Activated CD8-positive, alpha-beta memory T cell treated with anti-CD3 and anti-CD28 coated beads for 4 hours (primary cell): ENCODE measurements at places on chromosomes 6 and 20.

GRCh38 chr6:34565722-34566137 lies 9.6 kb upstream of the SPDEF start:
- DNase-seq: no peak

DNA sequence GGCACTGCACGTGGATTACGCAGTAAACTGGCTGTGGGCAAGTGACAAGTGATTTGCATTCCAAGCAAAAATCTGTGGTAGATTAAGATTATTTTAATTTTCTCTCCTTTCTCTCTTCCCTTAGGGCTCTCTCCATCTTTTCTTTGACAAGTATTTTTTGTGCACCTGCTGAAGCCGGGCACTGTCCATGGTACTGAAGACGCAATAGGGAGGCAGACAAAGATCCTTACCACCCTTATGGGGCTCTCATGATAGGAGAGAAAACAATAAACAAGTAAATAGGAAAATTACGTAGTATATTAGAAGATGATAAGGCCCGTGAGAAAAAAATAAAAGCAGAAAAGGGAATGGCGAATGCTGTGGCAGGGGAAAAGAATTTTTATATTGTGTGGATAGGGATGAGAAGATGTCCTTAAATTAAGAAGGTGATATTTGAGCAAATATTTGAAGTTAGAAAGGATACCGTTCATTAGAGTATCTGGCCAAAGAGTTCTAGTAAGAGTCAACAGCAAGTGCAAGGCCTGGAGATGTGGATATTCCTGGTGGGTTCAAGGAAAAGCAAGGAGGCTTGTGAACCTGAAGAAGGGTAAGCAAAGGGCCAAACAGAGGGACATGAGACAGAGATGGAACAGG lies 146.0 kb downstream of the LAMP5 start:
- no peak for DNase-seq

DNA sequence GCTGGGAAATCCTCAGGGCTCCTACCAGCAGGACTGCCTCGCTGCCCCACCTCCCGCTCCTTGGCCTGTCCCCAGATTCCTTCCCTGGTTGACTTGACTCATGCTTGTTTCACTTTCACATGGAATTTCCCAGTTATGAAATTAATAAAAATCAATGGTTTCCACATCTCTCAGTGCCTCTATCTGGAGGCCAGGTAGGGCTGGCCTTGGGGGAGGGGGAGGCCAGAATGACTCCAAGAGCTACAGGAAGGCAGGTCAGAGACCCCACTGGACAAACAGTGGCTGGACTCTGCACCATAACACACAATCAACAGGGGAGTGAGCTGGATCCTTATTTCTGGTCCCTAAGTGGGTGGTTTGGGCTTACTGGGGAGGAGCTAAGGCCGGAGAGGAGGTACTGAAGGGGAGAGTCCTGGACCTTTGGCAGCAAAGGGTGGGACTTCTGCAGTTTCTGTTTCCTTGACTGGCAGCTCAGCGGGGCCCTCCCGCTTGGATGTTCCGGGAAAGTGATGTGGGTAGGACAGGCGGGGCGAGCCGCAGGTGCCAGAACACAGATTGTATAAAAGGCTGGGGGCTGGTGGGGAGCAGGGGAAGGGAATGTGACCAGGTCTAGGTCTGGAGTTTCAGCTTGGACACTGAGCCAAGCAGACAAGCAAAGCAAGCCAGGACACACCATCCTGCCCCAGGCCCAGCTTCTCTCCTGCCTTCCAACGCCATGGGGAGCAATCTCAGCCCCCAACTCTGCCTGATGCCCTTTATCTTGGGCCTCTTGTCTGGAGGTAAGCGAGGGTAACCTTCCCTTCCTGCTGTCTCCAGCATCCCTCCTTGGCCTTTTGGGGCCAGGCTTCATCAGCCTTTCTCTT lies at the start of gene CFB:
TSS of gene CFB (plus strand) at position 589 of the 863 bp plus-strand sequence. CDS start at position 716, 127 bp downstream.
- DNase-seq: no peak

DNA sequence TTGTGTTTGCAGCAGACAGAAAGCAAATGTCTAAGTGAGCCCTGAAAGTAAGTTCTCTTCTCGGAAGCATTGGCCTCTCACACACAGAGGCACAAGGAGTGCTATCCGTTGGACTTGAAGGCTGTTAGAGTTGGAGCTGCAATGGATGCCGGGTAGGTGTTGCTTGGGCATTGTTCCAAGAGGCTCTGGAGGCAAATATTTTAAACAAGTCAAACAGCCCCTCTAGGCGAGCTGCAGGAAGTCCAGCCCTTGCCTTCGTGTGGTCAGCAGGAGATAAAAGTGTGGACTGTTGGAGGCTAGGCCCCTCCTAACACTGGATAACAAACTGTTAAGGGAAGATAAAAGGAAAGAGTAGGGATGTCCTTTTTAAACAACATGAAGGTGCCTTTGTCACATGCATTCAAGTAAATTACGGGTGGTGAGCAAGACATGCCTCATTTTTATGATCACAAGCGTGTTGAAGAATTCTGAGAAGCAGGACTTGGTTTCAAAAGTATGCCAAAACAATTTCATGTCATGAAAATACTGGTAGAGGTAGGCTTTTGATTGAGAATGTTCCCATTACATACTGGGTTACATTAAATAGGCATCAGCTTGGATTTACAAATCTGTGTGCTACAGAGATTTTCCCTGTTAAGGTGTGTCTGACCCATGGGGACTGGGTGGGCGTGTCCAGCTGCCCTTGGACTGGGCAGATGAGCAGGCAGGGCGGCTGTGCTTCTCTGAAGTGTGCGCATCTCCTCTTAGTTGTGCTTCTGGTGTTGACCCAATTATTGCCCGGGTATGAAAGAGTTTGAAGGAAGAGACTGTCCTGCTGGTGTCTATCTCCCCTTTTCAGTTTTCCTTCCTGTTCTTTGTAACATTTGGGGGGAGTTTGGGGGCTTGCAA lies 57.5 kb downstream of the RREB1 start:
- DNase-seq: no peak
